ENCODE measurements at places on chromosomes 12 and 14.

- DNase-seq = no peak
Measured at GRCh38 chr14:87306409-87307168, 686.4 kb downstream of the GALC start.

- DNase-seq = no peak
Measured at GRCh38 chr14:93830753-93831461, 42.6 kb upstream of the PRIMA1 start.

- DNase-seq = no peak
Measured at GRCh38 chr12:105291531-105291930, 39.0 kb upstream of the C12orf75 start.

- DNase-seq = no peak
Measured at GRCh38 chr14:73290279-73290678, 53.0 kb downstream of the PAPLN start.

DNA sequence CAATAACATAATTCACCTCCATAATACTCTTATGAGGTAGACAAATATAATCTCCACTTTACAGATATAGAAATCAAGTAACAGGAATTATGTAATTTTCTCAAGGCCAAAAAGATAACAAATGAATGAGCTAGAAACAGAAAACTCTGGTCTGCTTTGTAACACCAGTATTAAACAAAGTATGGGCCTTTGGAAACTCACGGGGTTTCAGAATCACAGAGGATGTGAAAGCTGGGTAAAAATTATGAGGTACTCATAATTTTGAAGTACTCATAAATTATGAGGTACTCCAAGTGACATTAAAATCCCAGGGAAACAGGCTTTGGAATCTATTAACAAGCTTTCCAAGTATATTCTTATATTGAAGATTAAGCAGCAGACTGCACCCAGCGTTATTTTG lies 140.2 kb downstream of the MED13L start:
- no peak for DNase-seq

GRCh38 chr12:95505039-95505438 lies 31.1 kb downstream of the METAP2 start:
- DNase-seq = no peak

DNA sequence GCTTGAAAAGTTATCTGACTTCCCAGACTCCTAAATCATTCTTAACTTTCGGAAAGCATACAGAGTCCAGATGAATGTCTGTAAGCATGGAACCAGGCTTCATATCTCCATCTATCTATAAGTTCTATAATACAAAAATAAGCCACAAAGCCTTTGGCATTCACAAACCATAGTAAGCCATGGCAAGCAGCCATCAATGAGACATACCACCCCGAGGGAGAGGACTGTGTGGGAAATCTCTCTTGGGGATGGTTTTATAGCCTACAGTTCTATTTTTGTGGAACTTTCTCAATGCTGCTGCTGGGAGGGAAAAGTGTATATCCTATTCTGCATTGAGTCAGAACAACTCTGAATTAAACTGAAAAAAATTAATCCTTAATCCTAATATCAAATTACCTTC lies 20.4 kb downstream of the EGLN3 start:
- DNase-seq = no peak

- no peak for DNase-seq
Measured at GRCh38 chr14:94773061-94773648, 3.2 kb upstream of the GSC start.

DNA sequence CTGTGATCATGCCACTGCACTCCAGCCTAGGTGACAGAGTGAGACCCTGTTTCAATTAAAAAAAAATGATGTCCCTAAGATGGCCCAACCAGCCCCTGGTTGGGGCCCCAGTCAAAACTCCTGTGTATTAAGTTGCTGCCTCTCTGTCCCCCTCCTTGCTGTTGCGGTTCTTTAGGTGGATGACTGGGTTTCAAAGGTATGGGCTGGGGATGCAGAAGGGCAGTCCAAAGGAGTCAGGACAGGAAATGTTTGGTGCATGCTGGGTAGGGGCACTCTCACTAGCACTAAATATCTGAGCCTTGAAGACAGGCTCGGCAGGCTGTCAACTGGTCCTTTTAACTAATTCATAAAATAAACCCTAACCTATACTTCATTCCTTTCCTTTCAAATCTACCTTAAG lies 12.0 kb upstream of the PIP4K2C start:
- no peak for DNase-seq

GRCh38 chr12:129558036-129558435 lies 345.8 kb downstream of the TMEM132D start:
- DNase-seq = no peak

DNA sequence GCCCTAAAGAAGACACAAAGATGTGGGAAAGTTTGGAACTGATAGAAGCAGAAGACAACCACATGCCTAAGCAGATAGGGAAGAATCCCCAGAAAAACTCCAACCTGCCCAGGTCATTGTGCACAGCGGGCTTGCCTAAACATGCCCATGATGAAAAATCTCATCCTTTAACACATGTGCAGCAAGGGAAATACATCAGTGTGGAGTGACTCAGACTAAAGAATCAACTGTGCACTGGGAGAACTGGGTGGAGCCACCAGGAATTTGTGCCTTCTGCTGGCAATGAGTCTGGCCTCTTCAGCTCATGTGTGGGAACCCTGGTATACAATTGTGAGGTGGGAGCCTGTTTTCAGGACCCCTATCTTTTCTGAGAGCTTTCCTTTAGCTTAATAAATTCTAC lies 398.5 kb downstream of the FSCB start:
- DNase-seq = no peak

DNA sequence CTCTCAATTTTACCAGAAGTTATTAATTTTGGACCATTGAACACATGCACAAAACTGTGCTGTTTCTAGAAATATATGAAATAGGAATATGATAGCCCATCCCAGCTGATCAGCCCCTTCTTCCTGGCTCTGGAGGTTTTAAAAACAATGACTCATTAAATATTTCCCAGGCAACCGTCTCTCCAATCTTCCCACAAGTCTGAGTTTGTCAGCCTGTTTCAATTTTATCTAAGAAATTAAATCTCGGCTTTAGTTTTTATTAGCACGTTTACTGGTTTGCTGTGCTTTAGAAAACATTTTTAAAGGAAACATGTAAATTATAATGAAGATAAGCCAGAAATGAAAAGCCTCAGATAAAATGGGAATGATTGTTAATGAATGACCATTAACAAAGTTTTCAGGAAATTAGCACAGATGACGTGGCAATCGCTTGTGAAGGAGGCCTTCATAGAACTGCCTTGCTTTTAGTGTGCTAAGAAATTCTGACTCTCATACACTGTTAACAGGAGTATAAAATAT lies 89.3 kb upstream of the RAP1B start:
- DNase-seq = peak; percentile 62

DNA sequence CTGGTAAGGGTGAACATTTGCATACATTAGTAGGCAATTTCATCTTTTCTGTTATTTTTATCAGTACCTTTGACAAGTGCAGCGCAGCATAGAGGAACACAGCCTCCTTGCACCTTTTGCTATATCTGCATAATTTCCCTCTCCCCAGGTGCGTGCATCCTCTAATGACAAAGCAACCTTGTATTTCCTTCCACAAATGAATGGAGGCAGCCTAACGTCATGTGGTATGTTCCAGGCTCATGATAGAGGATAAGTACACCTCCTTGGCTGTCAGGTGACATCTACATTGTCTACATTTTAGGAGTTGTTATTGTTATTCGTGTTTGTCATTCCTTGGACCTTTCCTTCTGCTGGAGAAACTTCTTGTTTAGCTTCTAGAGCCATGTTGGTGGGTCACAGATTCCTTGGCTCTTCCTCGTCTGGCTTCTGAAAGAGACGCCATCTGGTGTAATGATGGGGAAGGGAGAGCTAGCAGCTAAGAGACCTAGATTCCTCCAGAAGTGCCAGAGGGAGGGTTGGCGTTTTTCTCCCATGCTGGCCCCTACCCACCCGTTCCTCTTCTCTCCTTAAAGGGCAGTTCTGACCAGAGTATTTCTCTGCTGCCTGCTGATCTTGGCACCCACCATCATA lies 37.0 kb downstream of the EVL start:
- DNase-seq = no peak

DNA sequence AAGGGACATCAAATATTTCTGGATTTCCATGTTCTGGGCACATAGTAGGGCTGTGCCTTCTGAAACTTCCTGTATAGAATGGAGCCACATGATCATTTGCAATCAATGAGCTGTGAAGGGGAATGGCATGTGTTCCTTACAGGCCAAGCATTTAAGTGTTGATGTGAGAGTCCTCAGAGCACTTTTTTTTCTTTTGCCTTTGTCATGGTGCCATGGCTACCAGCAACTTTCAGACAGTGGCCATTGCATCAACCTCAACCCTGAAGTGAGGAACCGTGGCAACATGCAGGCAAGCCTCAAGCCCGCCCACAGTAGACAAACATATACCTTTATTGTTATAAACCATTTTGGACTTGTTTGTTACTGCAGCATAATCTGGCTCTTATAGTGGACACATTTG lies 948.1 kb downstream of the NRXN3 start:
- no peak for DNase-seq

DNA sequence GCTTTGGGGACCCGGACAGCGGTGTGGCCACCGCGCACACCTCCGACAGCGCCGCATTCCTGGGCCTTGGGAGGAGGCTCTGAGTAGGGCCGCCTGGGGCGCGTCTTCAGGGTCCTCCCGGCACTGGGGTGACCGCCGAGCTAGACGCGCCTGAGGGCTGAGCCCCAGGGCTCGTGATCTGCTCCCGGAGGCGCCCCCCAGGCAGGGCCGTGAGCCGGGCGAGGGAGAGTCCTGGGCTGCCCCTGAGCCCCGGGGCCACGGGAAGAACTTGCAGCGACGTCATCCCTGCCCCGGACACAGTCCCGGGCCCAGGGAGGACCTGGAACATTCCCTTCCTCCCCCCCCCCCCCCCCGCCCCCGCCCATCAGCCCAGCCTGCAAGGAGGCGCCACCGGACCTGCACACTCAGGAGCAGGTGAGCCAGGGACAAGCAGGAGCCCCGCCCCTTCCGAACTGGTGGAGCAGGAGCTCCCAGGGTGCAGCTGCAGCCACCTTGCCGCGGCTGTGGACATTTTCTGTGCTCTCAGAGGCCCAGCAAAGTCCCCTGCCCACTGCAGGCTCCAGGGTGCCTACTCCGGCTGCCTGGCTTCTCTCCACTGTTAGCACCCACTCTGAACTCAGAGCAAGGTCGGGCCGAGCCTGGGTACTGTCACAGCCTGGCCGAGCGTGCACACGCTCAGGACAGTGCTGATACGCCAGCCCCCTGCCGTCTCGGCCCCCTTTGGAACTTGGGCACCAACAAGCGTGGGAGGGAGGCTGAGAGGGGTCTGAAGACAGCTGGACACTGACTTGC lies 50.7 kb downstream of the A2M start:
- DNase-seq = no peak

GRCh38 chr14:56889705-56890104 lies 79.4 kb upstream of the OTX2 start:
- DNase-seq = no peak

GRCh38 chr12:113315358-113315757 lies 19.6 kb downstream of the SLC8B1 start:
- no peak for DNase-seq

GRCh38 chr12:18496156-18496555 lies 234.8 kb downstream of the PIK3C2G start:
- DNase-seq = no peak

- DNase-seq = no peak
Measured at GRCh38 chr12:64918344-64918743, 93.9 kb downstream of the TBC1D30 start.

DNA sequence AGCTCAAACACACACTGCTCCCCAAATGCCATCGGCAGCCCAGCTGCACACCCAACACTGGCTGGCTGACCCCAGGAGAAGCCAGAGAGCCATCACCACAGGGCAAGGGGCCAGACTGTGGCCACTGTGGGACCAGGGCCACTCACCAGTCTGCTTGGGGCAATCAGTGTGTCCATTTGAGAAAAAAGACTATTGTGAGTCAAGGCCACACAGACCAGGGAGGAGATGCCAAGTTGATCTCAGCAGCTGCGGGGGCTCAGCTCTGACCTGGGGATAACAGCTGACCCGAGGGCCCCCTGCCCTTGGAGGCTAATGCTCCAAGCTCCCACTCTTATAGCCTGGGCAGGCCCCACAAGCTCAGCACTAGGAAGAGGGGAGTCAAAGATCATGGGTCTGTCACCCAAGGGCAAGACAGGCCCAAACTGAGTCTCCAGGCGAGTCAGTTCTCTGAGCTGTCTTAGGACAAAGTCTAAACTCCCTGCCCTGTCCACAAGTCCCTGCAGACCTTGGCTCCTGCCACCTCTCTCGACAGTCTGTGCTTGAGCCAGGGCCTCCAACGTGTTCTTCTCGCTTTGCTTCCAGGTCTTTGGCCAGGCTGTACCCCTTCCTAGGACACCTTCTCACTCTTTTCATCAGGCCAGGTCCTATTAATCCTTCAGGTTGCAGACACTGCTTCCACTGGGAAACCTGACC lies 30.1 kb upstream of the PNMA1 start:
- DNase-seq = no peak

GRCh38 chr12:113092607-113093408 lies 36.3 kb downstream of the DTX1 start:
- DNase-seq = no peak

DNA sequence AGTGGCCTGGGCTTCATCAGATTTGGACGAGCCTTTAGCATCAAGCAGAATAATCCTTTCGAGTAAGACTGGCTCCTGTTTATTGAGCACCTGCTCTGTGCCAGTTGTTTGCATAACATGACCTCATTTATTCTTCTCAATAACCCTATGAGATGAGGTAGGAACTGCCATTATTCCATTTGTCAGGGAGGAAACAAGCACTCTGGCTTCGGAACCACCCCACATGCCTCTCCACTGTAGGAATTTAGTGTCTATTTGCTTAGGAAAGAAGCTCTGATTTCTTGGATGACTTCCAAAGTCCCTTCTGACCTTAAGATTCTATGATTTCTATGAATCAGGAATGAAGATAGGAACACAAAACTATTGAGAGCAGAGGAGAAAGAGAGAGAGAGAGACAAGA lies 11.0 kb downstream of the SAMD4A start:
- DNase-seq = no peak

GRCh38 chr12:7108796-7109571 lies at the start of gene C1RL:
C1RL (minus strand) TSS chr12:7109214; CDS start chr12:7109180, 34 bp downstream.
- no peak for DNase-seq

DNA sequence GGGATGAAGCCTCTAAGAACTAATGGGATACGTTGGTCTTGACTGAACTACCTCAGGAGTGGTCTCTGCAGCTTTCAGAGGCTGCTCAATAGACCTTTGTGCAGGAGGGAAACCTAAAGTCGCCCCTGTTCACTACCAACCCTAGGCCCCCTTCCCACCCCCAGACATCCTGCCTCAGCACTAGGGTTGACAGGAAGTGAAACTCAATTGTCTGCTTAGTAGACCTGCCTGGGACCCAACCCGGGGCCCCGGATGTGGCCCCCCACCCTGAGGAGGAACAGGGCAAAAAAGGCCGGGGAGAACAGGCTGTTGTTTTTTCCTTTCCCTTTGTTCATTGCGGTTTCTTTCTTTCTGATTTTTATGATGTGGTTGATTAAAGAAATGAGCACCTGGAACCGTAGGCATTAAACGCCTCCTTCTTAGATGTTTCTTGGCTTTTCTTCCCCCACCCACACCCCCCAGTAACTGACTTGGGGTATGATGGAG lies 1.6 kb upstream of the DGKA start:
- no peak for DNase-seq

GRCh38 chr14:23185063-23185462 lies 1.6 kb upstream of the SLC7A8 start:
- DNase-seq = no peak
